ENCODE measurements at places on chromosomes 11 and 22.

- DNase-seq = no peak
Measured at GRCh38 chr22:43488937-43489336, 77.1 kb downstream of the MPPED1 start.

GRCh38 chr11:101369835-101370234 is 214.0 kb downstream of the TRPC6 start:
- no peak for DNase-seq

GRCh38 chr11:120792306-120792705 is 231.6 kb upstream of the TBCEL start:
- DNase-seq = no peak

DNA sequence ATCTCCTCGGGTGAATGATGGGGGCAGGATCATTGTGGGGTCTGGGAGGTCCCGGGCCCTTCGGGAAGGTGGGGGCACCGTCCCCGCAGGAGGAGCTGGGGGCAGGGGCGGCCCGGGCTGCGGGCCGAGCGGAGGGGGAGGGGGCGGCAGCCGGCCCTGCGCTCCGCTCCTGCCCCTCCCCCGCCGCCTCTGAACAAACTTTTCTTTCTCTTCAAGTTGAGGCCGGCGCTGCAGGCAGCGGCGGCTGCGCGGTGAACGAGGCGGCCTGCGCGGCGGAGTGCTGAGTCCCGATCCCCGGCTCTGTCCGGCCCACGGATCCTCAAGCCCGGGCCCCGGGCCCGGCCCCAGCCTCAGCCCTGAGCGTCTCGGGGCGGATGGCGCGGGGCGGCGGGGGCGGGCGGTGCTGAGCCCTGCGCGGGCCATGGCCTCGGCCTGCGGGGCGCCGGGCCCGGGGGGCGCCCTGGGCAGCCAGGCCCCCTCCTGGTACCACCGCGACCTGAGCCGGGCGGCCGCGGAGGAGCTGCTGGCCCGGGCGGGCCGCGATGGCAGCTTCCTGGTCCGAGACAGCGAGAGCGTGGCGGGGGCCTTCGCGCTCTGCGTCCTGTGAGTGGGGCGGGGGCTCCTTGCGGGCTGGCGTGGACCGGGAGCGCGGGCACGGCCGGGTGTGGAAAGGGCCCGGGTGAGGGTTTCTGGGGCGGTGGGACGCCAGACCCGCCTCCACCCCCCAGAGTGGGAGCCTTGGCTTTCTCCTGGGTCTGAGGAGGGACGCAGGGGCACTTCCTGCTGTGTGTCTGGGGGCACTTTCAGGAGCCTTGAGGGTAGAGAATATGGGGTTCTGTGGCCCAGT is at the start of gene INPPL1:
INPPL1 (plus strand) TSS at position 204 of the 847 bp plus-strand sequence; CDS start at position 422, 218 bp downstream.
- DNase-seq = peak; percentile 39

DNA sequence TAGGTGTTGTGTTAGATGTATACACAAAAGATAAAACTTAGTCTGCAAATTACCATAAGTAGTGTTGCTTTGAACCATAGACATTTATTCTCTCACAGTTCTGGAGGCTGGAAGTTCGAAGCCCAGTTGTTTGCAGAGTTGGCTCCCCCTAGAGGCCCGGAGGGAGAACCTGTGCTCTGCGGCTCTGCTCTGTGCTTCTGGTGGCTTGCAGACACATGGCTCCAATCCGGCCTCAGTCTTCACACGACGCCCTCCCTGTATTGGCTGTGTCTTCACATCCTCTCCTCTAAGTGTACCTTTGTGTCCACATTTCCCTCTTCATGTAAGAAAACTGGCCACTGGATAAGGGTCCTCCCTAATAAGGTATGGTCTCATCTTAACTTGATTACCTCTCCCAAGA is 128.4 kb downstream of the OPCML start:
- DNase-seq = no peak

DNA sequence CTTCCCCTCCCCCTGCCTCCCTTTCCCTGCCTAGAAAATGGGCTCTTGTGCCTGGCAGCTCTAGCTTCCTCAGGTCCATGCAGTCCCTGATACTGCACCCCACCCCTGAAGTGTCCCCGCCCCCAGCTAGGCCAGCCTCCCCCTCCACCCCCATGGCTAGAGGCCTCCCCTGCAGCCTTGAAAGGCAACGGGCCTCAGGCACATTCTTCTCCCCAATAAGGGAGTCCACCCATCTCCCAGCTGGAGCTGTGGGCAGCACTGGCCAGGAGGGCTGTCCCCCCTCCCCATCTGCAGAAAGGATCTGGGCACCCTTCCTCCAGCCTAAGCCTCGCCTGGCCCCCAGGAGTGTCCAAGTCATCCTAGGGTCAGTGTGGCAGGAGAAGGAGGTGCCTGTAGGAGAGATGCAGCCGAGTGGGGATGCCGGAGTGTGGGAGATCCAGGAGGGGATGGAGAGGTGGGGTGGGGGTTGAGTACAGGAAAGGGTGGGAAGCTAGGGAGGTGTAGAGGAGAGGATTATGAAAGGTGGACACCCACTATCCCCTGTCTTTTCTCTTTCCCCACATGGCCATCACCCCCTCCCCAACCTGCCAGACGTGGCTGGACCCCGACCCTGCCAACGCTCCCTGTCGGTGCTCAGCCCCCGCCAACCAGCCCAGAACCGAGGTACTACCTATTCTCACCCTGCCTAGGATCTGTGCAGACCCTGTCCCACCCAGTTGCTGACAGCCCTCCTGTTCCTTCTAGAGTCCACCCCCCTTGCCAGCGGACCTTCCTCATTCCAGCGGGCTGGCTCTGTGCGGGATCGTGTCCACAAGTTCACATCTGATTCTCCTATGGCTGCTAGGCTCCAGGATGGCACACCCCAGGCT is 9.3 kb downstream of the SMTN start:
- DNase-seq = peak; percentile 20

DNA sequence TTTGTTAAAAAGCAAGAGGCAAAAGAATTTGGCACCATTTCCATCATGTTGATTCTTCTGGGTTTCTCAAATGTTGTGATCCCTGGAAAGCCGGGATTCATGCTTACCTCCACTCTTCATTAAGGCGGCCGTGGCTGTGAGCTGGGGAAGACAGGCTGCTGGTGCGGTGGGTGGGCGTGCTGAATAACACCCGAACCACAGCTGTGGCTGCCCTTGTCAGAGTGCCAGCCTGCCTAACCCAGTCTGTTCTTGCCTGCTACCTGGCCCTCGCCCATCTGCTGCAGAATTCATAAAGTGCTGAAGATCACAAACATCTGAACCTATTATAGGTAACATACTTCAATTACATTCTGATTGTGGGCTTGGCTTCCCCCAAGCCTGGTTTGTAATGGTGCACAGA is 95.8 kb upstream of the RCN1 start:
- DNase-seq = no peak
